ENCODE measurements at places on chromosomes 11 and 22. TPM values are rescaled to one million over a fixed set of nuclear protein-coding genes. Genes with fewer than 3 reads are reported as not detected.

The HDHD5 gene
- total RNA-seq, result 39.2 TPM

The LRRC56 gene
- total RNA-seq, result 0.68 TPM

The LRRC32 gene
- 80.8 TPM for total RNA-seq

The GUCY1A2 gene
- under 0.01 TPM for total RNA-seq

The APLNR gene
- 19.6 TPM for total RNA-seq

The GRIA4 gene
- total RNA-seq, result not detected

The LDHAL6A gene
- total RNA-seq, result not detected

The MOB2 gene
- 44.6 TPM for total RNA-seq

The TXNRD2 gene
- 129 TPM for total RNA-seq

The NAV2 gene
- total RNA-seq, result 10.0 TPM

- no peak for DNase-seq
Measured at GRCh38 chr11:79404806-79405205, 36.0 kb downstream of the TENM4 start.

- DNase-seq, result no peak
Measured at GRCh38 chr11:67154726-67155125, 35.7 kb downstream of the KDM2A start.

DNA sequence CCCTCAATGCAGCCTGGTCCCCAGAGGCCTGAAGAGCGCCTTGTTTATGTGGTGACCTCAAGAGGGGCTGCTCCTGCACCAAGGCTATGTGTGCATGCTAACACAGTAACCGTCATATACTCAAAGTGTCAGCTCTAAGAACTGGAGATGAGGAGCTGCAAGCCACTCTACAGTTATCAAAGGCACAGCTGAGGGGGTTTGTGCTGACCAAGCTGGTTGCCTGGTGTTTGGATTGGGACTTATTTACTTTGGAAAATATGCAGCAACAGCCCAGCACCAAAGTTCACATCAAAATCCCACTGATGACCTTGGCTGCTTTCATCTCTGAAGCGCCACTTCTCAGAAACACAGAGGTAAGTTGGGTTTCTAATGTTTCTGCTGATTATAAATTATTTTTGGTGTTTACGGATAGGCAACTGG, at the start of gene SERPIND1:
Gene SERPIND1 (plus strand): TSS at position 321 of the 420 bp plus-strand sequence. CDS start 5,200 bp downstream, outside the sequence.
- DNase-seq, result no peak

DNA sequence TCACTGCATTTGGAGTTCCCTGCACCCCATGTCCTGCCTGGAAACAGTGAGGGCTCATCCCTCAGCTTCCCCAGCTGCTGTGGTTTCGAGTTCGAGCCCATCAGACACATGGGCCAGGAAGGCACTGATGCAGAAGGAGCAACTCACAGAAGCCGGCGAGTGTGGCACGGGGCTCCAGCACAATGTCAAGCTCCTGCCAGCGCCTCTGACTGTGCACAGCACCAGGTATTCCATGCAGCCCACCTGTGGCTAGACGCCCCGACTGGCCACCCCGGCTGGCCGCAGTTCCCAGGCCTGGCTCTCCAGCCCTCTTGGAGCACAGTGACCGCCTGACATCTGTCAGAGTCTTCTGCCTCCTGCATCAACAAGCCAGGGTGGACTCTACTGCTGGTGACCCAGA, 419.4 kb downstream of the SHANK2 start:
- no peak for DNase-seq

GRCh38 chr22:46362203-46362933, 26.9 kb downstream of the TRMU start:
- DNase-seq, result no peak

DNA sequence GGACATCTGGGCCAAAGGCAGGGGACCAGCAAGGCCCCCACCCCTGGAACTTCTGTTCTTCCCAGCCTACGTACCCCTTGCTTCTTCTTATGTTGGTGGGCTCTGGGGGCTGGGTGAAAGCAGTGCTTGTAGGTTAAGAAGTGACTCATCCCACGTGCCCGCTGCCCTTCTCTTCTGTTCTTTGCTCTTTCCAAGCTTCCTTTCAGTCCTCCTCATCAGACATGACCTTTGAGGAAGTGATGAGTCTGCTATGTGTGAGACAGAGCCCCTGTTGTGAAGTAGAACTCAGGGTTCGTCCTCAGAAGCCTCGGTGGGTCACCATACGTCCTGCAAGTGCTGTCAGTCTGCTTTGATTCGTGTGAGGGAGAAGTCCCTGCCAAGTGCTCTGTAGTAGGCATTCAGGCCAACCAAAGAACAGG, 12.7 kb downstream of the MED15 start:
- DNase-seq, result peak; percentile 73

- DNase-seq, result no peak
Measured at GRCh38 chr11:72012897-72013721, 14.4 kb downstream of the IL18BP start.

GRCh38 chr11:86091566-86091965, 22.7 kb upstream of the PICALM start:
- no peak for DNase-seq

GRCh38 chr11:2883640-2883978, 2.0 kb downstream of the CDKN1C start:
- DNase-seq, result no peak

DNA sequence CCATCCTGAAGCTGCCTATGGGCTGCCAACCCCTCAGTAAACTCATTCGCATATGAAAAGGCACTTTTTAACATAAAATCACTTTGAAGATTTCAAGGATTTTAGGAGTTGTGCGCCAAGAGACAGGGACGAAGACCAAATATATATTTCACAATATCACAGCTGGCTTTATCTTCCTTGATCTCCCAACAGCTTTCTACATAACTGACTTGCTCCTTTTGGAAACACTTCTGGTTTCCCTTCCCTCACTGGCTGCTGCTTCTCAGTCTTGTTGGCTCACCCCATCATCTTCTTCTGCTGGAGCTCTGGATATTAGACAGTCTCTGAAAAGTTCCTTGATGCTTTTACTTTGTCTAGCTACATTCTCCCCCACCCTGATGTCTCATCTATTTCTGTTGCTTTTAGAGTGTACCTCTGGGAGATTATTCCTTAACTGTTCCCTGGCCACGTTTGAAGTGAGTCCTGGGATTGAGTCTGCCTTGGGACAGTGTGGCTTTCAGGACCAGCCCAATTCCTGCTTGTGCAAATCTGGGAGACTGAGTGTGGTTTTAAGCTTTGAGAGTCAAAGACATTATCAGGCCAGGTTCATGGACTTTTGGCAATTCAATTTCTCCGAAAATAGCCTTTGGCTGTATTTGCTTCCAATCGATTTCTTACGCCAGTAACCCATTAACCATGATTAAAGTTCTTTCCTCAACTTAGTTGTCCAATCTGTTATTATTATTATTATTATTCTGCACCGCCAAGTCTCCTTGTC, 30.9 kb upstream of the NNMT start:
- no peak for DNase-seq

Data from dermis blood vessel endothelial cell (primary cell).